ENCODE measurements at places on chromosomes 11 and 22.

DNA sequence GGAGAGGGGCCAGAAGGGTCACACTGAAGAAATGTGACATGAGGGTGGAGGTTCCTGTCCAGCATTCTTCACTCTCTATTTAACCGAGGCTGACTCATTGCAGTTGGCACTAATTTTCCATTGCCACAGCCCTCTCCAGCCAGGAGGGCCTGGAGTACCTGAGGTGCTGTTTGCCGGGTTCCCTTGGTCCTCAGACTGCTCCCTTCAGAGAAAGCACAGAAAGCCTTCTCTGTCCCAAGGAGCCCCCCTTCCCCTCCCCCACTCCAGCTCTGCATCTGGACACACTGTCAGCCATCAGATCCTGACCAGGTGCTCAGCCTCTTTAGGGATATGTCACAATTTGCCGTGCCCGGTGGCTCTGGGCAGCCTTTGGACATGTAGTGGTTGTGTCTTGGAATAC is 3.2 kb upstream of the C11orf91 start:
- no peak for DNase-seq

GRCh38 chr22:37230673-37231405 is 13.2 kb downstream of the RAC2 start:
- DNase-seq = no peak

- DNase-seq = no peak
Observed at GRCh38 chr11:86901599-86901998, 53.6 kb downstream of the FZD4 start.

DNA sequence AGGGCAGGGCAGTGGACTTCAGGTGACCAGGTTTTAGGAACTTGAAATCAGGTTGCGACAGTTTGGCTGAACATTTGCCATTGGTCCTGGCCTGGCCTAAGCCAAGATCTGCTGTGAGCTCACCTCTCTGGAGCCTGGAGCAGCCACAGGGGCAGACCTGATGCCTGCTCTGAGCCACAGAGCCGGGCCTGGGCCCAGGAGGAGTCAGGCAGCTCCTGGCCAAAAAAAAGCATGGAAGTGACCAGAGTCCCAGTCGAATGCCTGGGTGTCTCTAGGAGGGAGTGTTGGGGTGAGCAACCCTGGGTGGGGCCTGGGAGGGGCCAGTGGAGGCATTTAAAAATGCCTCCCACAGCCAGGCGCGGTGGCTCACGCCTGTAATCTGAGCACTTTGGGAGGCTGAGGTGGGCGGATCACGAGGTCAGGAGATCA is 6.0 kb upstream of the OMP start:
- DNase-seq = no peak

- peak; percentile 57 for DNase-seq
Observed at GRCh38 chr11:6443269-6444003, 2.6 kb upstream of the HPX start.

DNA sequence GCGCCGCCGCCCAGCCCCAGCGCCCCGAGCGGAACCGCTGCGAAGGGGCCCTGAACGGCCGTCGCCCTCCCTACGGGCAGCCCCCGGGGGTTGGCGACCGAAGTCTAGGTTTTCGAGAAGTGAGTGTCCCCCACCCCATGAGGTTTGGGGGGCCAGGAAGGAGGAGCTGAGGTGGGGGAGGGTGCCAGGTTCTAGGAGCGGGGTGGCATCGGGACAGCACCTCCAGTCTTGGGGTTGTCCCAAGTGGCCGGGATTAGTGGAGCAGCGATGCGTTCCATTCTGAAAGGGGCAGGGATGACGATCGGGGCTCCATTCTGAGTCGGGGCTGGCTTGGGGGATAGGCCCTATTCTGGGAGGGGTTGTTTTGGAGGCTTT is 408 bp downstream of the PPP2R5B start:
- no peak for DNase-seq

- DNase-seq = no peak
Observed at GRCh38 chr11:7514099-7514591, 346 bp downstream of the PPFIBP2 start.

DNA sequence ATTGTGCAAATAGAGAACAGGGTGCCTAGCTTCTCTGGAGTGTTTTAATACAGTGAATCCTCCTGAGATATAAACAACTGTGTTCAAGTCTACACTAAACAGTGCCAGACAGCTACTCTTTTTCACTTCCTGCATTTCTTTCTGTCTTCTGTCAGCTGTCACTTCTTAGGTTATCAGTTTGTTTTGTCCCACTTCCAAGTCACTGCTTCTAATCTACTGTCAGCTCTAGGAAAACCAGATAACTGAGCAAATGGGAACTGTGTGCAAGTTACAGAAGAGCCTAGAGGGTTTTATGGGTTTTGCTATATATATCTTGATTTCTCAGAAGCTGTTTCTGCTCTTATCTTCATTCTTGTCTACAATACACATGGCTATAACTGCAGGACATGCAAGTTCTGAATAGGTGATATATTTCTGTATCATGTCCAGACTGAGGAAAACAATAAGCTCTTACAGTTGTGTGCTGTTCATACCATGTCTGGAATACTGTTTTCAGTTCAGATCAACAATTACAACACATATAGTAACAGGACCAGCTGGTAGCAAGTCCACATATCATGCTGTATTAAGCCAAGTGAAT is 5.8 kb downstream of the PITPNB start:
- DNase-seq = peak; percentile 98

DNA sequence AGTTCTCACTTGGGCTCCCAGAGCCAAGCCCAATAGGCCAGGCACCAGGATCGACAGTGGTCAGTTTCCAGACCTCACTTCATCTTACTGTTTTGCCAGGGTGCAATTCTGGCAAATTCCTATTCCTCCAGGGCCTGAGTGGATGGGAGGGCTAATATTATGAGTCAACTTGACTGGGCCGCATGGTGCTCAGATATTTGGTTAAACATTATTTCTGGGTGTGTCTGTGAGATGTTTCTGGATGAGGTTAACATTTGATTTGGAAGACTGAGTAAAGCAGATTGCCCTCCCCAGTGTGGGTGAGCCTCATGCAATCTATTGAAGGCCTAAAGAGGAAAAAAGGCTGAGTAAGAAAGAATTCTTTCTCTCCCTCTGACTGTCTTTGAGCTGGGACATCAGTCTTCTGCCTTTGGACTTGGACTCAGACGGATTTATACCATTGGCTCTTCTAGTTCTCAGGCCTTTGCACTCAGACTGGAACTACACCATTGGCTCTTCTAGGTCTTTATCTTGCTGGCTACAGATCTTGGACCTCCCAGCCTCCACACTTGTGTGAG is 132.9 kb upstream of the ZBED5 start:
- DNase-seq = no peak

- no peak for DNase-seq
Observed at GRCh38 chr11:116696381-116696941, 76.3 kb downstream of the BUD13 start.

- DNase-seq = no peak
Observed at GRCh38 chr11:19551457-19551856, 161.2 kb upstream of the NAV2 start.

GRCh38 chr11:70537576-70538571 is 139.5 kb downstream of the CTTN start:
- DNase-seq = no peak

- no peak for DNase-seq
Observed at GRCh38 chr11:122341477-122341876, 225.5 kb upstream of the BLID start.

- no peak for DNase-seq
Observed at GRCh38 chr11:67276781-67277230, 10.5 kb downstream of the GRK2 start.

DNA sequence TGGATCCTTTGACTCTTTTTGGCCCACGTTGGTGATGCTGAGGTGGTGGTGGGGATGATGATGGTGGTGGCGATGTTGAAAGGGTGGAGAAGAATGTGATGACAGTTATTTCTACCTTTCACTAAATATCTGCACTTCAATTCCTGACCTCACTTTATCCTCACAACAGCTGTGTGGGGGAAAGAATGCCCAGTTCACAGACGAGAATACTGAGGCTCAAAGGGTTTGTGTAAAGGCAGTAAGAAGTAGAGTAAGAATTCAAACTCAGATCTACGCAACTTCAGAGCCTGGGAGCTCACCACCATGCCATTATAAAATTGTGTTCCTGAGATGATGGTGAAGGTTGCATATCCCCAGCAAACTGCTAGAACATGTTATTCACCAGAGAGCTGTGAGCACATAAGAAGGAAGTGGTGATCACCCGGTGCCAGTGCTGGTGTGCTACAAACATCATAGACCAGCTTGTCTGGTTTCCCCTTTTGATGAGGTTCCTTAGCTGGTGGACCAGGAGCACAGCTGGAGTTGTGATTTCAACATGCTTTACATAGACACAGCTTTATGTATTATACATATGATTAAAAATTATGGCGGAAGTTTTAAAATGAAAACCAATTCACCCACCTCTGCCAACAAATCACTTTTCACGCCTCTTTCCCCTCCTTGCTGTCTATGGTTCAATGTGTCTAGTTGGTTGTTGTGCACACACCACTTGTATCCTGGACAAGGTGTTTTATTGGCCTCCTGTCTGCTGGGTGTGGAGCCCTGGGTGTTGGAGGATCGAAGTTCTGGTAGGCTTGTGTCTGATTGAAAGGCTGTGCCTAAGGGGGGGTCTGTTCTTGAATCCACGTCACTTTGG is 6.2 kb downstream of the ST14 start:
- no peak for DNase-seq

GRCh38 chr11:105821372-105821771 is 200.7 kb downstream of the MSANTD4 start:
- DNase-seq = no peak

DNA sequence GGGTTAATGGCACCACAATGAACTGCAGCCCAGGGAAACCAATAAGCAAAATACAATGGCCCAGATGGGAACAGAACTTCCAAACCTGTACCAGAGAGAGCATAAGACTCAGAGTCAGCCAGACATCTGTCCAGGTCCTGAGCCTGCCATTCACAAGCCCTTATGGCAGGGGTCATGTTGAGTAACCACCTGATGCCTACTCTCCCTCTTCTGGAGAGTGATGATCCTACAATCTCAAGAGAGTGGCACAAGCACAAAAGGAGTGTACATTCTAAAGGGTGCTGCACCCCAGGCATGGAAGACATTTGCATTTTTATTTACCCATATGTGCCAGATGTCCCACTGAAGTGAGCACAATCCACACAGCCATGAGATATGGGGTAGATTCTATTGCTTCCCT is 10.6 kb downstream of the TENM4 start:
- peak; percentile 18 for DNase-seq

DNA sequence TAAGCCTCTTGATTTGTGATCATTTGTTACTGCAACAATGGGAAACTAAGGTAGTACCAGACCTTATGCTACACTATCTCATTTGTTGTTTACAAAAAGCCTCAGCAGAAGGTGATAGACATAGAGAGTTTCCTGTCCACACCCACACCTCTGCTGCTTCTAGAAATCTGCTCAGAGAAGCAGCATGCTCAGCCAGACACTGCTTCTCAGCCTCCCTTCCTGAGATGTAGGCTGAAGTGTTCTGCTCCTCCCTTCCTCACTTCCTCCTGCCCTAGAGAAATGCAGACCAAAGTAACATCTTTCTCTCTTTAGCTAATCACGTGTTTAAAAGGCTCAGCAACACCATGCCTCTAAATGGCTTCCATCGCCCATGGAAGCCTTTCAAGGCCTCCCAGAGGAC is 88.4 kb downstream of the SLC1A2 start:
- no peak for DNase-seq

DNA sequence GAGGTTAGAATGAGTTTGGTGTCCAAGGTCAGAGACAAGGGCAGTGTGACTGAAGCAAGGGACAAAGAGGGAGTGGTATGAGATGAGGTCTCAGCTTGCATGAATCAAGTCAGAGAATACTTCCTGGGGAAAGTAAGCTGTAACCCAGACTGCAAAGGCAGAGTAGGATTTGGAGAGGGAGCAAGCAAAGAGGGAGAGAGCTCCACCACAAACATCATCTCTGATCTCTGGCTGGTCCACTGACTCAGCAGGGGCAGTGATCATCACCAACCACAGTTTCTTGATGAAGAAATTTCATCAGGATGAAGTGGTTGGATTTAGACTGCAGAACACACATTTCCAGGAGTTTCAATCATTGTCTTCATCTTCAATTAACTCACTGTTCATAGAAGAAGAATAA is 54.9 kb upstream of the HMGXB4 start:
- DNase-seq = no peak

DNA sequence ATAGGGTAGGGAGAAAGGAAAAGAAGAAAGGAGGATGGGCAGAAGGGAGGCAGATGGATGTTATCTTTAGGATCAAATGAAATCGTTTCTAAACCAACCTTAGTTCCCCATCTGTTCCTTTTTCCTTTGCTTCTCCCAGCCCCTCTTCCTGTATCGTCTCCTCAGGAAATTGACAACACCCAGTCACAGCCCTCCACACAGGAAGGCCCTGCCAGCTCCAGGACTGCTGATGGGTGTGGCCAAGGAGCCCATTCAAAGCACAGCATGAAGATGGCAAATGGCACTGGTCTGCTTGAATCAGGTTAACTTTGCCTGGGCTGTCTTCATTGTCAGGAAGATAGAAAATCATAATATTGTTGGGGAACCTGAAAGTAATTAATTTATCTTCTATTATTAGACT is 164.8 kb downstream of the C11orf87 start:
- DNase-seq = no peak

- DNase-seq = peak; percentile 62
Observed at GRCh38 chr22:28600546-28601143, 79.0 kb downstream of the TTC28 start.

DNA sequence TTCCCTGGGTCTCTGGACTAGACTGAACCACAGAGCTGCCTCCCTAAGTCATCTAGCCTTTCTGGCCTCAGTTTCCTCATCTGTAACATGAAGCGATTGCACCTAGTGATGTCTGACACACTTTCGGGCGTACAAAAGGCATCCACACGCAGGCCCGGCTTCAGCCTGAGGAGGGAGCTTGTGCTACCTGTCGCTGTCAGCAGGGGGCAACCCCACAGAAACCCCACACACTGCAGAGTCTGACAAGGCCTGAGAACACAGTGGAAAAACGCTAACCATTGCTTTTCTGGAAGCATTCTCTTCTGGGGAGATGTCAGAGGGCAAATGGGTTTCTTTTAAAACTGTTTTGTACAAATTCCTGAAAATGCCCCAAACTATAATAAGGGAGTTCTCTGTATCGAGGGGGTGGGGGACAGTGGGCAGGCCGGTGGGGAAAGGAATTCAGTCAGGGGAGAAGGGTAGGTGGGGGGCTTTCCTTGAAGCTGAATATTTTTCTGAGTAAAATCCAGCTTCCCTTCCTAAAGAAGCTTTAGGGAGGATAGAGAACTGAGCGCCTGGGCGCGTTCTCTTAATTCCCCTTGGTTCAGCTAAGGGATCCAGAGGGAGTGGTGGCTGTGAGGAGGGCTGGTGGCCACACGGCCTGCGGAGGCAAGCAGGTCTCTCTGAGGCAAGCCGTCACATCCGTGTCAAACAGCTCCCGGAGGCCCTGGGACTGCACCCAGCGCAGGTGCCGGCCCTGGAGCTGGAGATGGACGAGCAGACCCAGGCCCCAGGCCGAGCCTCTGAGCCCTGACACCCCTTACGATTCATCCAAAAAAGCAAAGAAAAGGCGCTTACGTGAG is 533 bp downstream of the ELF5 start:
- peak; percentile 55 for DNase-seq

DNA sequence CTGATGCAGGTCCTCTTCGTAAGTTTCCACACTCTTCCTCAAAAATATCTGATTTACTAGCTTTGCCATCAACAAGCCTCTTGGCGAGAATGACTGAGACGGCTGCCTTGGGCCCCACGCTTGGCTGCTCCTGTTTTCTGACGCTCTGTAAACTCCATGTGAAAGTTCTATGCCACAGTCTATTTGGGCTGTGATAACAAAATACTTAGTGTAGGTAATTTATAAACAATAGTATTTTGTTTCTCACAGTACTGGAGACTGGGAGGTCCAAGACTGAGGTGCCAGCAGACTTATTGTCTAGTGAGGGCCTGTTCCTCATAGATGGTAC is 123.2 kb upstream of the SORL1-AS1 start:
- DNase-seq = no peak

GRCh38 chr11:128896356-128896755 is 5.2 kb downstream of the KCNJ5 start:
- DNase-seq = no peak

Data from SK-N-DZ (cell line).